ENCODE measurements at places on chromosomes 1 and 21.

- DNase-seq, result no peak
Measured at GRCh38 chr1:56191369-56191768, 388.0 kb downstream of the PLPP3 start.

- DNase-seq, result peak; percentile 36
Measured at GRCh38 chr1:209815931-209816341, 10.0 kb upstream of the IRF6 start.

- no peak for DNase-seq
Measured at GRCh38 chr1:244801246-244801645, 34.2 kb upstream of the COX20 start.

DNA sequence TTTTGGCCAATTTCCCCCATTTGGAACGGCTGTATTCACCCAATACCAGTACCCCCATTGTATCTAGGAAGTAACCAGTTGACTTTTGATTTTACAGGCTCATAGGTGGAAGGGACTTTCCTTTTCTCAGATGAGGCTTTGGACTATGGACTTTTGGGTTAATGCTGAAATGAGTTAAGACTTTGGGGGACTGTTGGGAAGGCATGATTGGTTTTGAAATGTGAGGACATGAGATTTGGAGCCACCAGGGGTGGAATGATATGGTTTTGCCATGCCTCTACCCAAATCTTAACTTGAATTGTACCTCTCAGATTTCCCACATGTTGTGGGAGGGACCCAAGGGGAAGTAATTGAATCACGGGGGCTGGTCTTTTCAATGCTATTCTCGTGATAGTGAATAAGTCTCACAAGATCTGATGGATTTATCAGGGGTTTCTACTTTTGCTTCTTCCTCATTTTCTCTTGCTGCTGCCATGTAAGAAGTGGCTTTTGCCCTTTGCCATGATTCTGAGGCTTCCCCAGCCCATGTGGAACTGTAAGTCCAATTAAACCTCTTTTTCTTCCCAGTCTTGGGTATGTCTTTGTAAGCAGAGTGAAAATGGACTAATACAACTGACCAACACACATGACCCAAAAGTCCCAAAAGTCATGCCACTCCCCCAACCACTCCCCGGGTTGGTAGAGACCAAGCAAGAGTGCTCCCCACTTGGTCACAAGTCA, 35.4 kb upstream of the ZNF496 start:
- DNase-seq, result no peak

DNA sequence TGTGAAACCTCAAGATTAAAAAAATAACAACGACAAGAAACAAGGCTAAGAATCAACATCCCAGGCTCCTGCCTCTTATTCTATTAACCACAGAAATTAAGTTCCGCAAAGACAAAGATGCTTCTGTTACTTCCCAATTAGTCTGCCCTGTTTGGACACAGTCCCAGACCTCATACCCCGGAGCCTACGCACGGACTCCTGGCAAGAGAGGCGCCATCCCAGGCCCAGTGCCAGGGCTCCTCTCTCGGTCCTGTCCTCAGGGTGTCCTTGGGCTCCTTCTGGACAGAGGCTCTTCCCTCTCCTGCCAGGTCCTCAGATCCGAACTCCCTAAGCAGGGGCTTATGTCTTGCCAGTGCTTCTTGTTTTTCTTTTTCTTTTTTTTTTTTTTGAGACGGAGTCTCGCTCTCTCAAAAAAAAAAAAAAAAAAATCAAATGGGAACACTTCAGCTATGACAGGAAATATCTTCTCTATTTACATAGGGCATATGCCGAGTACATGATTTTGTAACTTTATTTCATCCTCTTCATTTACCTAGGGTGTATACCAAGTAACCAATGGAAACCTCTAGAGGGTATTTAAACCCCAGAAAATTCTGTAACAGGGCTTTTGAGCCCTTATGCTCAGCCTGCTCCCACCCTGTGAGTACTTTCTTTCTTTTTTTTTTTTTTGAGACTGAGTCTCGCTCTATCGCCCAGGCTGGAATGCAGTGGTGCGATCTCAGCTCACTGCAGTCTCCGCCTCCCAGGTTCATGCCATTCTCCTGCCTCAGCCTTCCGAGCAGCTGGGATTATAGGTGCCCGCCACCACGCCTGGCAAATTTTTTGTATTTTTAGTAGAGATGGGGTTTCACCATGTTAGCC, 11.7 kb upstream of the ENO1 start:
- peak; percentile 82 for DNase-seq

DNA sequence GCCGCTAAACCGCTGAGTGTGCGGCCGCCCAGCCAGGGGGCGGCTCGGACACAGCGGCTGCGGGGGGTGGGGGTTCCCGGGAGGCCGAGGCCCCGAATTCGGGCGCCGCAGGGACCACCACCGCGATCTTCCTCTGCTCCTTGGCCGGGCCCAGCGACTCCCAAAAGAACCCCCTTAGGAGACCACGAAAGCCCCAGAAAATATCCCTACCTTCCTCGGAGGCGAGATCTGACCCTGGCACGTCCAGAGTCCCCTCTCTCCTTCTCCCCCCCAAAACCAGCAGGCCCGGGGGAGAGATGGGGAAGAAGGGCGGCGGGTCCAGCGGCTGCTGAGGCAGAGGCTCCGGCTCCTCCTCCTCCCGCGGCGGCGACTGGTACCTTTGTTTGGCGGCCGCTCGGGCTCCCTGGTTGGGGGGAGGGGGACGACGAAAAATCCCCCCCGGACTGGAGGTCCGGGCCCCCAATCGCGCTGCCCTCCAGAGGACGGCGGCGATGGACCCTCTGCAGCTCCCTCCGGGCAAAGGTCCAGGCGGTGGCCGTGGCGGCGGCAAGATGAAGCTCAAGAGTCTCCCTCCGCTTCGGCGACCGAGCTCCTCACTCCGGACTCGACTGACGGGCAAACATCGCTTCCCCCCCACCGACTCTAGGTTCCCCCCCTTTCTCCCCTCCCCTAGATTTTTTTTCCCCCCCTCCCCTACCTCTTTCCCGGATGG, at the start of gene ARID4B:
Gene ARID4B (minus strand): TSS at position 621 of the 712 bp plus-strand sequence. CDS start 1,260 bp downstream, outside the sequence.
- no peak for DNase-seq

All from NCI-H1105 (cell line).